Pulmonary artery endothelial cell (primary cell): ENCODE measurements at places on chromosomes 11 and 22.

DNA sequence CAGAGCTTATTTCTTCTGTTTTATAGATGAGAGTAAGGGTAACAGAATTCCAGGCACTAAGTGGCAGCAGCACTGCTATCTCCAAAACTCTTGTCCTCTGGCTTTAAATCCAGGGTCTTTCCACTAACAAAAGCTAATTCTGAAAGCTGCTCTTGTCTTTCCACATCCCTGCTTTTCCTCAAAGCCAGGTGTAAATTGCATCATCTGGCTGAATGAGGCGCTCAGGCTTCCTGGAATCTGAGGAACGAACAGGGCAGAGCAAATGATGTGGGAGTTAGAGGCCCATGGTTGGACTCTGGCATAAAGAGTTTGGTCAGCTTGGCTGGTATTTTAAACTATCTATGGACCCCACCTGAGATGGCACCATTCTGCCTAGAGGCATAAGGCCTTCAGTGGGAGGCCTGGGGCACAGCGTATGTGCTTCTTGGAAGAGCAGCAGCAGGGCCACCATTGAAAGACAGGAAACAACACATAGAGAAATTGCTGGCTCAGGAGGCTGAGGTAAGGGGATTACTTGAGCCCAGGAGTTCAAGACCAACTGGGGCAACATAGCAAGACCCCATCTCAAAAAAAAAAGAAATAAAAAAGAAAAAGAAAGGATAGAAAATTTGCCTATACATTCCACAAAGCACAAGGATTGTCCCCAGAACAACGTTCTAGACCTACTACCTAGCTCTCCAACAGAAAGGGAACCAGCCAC is 1.9 kb downstream of the KCNJ5 start:
- DNase-seq: no peak

- DNase-seq: no peak
Observed at GRCh38 chr11:126122863-126123262, 60.2 kb upstream of the CDON start.

DNA sequence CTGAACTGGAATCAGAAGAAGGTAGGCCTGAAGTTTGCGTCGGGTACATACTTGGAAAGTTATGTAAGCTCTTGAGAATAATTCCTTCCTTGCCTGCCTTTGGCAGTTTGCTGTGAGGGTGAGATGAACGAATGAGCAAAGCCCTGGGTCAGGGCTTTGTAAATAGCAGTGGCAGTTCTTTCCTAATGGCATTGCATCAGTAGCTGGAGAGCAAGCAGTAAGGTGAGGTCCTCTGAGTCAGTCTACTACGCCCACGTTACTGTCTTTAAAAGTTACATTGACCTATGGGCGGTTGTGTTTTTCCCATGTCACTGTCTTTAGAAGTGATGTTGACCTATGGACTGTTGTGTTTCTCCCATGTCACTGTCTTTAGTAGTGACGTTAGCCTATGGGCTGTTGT is 179.1 kb upstream of the E2F8 start:
- DNase-seq: no peak

DNA sequence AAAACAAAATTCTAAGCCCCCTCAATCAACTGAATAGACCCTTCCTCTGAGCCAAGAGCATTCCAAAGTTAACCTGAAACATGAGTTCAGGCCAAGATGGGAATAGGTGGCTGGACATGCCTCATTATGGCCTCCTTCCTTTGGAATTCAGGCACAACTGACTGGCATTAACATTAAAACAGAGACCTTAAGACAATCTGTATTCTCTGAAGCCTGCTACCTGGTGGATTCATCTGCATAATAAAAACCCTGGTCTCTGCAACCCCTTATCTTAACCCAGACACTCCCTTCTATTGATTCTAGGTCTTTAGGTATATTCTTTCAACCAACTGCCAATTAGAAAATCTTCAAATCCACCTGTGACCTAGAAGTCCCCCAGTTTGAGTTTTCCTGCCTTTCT is 66.3 kb downstream of the JRKL start:
- DNase-seq: no peak

DNA sequence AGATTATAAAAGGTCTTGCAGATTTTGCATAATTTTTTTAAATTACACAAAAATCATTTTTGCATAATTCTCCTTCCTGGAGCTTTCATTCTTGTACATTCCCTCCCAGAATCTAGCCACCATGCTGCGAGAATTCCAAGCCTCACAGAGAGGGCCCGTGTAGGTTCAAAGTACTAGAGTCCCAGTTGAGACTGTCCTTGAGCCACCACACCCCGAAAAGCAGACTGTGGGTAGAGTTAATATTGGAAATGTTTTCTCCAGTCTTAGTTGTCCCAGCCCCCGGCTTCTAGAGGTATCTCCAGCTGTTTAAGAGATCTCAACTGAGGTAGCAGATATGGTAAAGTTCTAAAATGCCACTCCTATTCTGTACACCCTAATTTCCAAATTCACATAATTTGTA is 407.3 kb upstream of the ANO3 start:
- no peak for DNase-seq

- DNase-seq: no peak
Observed at GRCh38 chr11:62044639-62045121, 77.2 kb upstream of the FTH1 start.

DNA sequence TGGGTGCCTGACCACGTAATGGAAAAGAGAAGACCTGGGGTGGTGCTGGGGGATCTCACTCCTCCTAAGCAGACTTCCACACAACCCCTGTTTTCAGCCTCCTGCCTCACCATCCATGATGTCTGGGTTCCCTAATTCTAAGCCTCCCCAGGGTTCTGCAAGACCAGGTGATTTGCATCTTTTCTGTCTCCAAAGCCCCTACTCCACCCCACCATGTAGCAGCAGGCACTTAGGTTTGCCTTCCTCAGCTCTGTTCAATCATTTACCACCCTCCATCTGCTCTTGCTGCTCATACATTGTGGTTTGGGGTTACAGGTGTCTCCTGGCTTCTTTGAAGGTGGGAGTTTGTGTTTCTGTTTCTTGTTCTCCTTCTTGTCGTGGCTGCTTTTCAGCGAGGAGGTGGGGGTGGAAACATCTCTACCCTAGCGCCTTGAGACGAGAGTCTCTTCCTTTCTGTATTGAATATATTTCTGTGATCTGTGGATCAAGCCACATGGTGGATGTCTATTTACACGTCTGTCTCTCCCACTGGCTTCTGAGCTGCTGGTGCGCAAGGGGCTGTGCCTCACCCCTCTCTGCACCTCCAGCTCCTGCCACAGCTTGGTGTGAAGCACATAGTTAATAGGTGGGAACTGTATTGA is 6.6 kb upstream of the SSTR3 start:
- DNase-seq: no peak

- DNase-seq: no peak
Observed at GRCh38 chr11:74905326-74905725, 43.6 kb downstream of the XRRA1 start.

- DNase-seq: no peak
Observed at GRCh38 chr22:50346470-50346869, 3.3 kb downstream of the PPP6R2 start.

GRCh38 chr22:32219026-32219425 is 14.2 kb upstream of the RFPL2 start:
- no peak for DNase-seq

DNA sequence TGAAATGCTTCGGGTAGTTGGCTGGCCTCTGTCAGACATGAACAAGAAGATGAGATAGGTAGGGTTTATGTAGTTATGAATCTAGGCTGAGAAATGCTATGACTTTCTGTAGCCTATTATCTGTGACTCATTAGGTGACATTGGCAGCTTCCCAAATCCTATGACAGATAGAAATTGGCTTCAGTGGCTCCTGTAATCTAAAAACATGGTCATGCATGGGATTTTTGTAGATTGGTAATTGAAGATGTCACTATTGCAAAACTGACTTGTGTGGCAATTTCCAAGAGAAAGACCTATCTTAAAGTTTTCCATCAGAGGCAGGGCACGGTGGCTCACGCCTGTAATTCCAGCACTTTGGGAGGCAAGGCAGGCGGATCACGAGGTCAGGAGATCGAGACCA is 29.4 kb upstream of the GRIK4 start:
- no peak for DNase-seq

DNA sequence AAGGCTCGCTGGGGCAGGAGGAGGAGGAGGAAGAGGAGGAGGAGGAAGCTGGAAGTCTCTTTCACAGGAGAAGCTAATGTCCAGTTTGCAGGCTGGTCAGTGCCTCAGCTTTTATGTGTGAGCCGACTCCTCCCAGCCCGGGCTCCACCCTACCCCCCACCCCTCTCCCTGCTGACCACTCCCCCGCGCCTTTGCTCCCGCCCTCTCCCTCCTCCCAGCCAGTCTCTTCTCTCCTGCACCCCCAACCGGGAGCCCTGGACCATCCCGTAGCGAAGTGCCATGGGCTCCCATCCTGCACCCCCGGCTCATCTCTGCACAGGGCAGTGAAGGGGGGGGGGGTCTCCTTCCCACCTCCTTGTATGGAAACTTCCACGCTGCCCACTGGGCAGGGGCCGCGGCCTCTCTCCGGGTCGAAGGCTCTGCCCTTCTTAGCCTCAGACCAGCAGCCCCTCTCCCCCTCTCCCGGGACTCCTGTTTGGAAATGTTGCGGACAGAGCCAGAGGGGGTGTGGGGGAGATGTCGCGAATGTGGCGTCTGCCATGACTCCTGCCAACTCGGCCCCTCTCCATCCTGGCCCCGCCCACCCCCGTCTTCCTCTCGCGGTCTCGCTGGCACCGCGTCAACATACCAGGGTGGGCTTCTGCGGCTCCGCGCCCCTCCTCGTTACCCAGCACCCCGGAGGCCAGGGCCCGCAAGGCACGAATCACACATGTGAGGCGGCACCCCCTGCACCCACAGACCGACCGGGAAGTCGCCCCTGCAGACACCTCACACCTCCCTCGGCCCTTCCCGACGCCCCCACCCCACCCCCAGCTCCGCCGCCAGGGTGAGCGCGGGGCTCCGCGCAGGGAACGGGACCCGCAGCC is 1.8 kb downstream of the IGF2 start:
- no peak for DNase-seq
